ENCODE measurements at places on chromosomes 12 and 14.

GRCh38 chr14:77158882-77159255 lies 17.3 kb upstream of the ZDHHC22 start:
- no peak for DNase-seq

DNA sequence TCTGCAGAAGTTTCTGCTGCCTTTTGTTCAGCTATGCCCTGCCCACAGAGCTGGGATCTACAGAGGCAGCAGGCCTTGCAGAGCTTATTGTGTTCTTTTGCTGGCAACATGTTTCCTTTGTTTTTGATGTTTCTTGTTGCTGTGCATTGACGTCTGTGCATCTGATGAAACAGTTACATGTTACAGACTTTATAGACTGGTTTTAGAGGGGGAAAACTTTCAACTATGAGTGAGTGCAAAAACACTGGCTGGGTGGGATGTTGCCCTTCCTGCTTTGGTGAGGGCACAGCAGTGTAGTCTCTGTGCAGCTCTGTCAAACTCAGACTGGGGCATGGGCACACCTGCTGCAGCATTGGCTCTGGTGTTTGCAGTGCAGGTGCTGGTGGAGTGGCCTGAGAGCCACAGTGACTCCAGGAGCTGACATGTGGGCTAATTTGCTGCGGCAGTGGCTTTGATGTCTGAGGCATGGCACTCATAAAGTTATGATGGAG lies 26.9 kb downstream of the CLEC6A start:
- DNase-seq, result no peak

DNA sequence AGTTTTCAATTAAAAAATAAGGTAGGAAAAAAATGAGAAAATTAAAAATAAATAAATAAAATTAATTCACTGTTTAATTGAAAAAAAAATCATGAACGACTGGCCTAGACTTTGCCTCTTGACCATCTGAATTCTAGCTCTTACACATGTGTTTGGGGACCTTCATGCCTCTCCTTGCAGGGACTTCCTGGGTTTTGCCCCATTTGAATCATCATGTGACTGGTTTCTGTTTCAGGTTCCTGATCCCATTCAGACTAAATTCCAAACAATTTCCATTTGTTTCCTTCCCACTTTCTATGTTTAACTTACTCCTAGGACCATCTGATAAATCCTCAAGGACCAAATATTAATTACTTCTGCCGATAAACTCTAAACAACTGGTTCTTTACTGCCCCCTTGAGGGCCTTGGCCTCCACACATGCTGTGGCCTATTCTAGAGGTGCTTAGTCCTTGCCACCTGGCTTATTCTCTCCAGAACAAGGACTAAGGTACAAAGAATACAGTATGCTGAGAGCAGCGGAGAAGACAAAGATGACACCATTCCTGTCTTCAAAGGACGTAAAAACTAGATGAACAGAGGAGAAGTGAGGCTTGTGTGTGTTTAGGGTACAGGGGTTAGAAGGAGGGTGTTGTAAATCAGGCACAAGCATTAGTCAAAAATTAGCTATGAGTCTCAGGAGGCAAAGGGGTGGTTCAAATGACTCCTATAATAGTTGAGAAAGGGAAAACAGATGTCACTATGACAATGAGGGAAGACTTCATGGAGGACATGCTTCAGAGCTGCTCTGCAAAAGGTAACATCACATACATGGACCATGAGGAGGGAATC lies 125.8 kb upstream of the AVPR1A start:
- peak; percentile 2 for DNase-seq

DNA sequence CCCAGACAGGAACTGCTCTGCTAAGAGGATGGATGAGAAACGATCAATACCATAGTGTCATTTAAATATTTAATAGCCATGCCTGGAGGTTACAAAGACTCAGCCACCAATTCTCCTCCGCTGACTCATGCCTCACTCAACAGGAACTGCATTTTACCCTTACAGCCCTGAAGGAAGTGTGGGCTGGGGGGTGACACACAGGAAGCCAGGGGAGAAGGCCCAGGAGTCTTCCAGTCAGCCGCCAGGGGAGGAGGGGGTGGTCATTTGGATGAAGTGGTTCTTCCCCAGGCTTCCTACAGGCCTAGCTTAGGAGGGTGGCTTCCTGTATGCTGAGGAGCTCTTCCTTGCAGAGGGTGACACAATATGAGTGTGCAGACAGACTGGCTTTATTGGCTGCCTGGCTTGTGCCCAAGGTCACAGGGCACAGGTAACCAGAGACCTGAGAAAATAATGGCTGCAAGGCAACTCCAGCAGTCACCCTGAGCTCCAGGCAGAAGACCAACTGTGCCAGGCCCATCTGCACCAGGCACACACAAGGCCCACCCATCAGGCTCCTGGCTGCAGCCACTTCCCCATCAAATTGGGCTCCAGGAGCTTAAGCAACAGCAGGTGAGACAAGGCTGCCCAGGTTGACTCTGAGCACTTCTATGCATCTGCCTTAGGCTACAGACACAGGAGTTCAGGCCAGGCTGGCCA lies 30.6 kb upstream of the RPLP0 start:
- peak; percentile 91 for DNase-seq

DNA sequence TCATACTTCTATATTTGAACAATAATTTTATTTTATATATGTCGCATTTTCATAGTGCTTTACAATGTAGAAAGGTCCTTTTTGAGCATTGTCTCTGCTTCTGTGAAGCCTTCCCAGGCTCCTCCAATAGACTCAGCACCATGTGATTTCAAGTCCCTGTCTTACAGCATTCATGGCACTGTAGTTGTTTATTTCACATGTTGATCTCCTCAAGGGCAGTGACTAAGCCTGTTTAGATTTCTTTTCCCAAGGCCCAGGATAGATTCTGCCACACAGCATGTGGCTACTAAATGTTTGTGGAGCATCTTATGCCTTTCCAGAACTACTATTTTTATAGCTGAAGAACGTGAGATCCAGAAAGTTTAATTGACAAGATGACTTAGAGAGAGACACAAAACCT lies 391.7 kb downstream of the TMEM117 start:
- DNase-seq, result no peak

GRCh38 chr12:121175383-121176119 lies 34.4 kb upstream of the P2RX4 start:
- DNase-seq, result no peak
